CD4-positive, alpha-beta T cell treated with Interleukin-2 at 100 ng/mL for 4 hours (primary cell): ENCODE measurements at places on chromosomes 1 and 21.

DNA sequence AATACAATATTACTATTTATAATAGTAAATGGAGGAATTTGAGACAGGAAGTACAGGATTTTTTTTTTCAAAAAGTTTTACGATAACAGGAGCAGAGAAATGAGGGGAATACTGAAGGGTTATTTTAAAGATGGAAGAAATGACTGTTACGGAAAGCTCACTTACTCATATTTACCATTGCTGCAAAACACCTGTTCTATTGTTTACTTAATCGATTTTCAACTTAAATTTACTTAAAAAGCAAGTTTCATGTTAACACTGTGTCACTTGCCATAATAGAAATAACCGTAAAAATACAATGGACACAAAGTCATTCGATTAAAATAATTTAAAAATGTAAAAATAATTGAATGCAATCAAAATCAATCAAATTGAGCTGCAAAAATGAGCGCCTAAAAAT, 3.4 kb upstream of the EXO1 start:
- DNase-seq, result no peak

- DNase-seq, result no peak
Measured at GRCh38 chr1:97138515-97139032, 417.0 kb downstream of the PTBP2 start.

DNA sequence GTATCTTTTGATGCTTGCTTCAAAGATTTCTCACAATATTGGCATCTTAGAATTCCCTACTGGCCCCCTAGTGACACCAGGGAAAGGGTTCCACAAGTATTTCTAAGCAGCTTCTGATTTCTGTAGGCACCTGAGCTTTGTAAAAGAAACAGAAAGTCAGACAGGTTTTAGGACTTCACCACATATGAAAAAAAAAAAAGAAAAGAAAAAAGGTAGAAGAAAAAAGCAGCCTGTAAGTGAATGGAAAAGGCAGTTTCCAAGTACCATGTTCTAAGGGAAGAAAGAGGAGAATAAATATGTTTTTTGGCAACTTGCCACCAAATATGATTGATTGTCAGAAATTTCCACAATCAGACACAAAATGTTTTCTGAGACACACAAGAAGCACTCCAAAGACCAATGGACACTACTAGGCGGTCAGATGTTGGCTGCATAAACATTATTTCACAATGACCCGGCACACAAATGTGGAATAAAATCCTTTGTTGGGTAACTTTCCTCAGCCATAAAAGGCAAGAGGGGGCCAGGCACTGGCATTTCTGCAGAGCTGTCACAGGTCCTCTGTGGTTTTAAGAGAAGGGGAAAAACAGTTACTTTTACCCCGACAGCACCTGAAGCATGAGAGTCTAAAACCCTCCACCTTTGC, 12.7 kb upstream of the CPLANE2 start:
- DNase-seq, result no peak

GRCh38 chr1:240909701-240910457, 297.9 kb upstream of the GREM2 start:
- no peak for DNase-seq

GRCh38 chr1:164765557-164765956, 206.6 kb downstream of the PBX1 start:
- DNase-seq, result no peak
